HT1080 (cell line): ENCODE measurements at places on chromosomes 12 and 14. TPM values are rescaled to one million over a fixed set of nuclear protein-coding genes. Genes with fewer than 3 reads are reported as not detected.

- DNase-seq, result no peak
Measured at GRCh38 chr12:67714648-67715047, 66.1 kb downstream of the DYRK2 start.

DNA sequence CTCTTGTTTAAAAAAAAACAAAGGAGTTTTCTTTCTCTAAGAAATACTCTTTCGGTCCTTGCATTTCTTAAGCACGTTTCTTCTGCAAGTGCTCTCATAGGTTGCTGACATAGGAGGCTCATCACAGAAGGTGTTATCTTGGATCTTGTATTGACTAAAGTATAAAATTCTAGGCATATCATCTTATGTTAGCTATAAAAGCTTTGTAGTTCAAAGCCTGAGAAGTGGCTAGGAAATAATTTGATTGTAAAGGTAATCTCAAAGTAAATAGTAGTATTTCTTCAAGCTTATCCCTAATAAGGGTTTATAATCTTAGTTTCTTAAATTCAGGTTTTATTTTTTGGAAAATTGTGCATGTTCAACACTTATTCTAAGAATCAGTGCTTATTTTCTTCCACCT lies 778.9 kb downstream of the TMTC2 start:
- DNase-seq, result no peak

- no peak for DNase-seq
Measured at GRCh38 chr14:90042496-90043252, 19.1 kb upstream of the KCNK13 start.

- no peak for DNase-seq
Measured at GRCh38 chr12:110058875-110059615, 10.7 kb upstream of the C12orf76 start.

DNA sequence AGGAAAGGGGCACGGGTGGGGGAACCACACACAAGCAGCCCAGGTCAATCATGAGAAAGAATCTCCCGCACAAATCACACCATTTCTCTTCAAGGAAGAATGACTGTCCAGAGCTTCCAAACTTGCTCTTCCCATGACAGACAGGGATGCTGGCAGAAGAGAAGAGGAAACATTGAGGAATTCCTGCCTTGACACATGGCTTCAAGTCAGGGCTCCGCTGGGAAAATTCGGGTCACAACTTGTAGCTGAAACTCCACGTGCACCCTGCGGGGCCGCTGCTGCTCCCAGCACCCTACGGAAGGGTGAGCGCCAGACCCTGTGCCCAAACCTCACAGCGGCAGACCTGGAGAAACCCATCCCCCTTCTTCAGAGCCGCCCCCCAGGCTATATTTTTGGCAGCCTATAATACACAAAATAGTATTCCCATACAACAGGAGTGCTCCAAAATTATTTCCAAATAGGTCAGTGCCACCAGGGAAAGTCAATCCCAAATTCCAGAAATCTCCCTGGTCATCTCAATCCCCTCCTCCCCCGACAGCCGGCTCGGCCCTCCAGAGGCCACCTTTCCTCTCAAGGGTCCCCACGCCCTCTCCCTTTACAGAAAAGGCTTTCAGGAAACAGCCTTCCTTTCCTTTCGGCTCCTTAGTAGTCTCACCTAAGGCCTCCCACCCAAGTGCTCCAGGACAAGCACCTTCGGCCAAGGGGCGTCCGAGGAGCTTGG lies 1.3 kb downstream of the TMEM132D start:
- DNase-seq, result peak; percentile 20

GRCh38 chr12:45587877-45588533 lies 141.5 kb upstream of the ARID2 start:
- DNase-seq, result peak; percentile 25

DNA sequence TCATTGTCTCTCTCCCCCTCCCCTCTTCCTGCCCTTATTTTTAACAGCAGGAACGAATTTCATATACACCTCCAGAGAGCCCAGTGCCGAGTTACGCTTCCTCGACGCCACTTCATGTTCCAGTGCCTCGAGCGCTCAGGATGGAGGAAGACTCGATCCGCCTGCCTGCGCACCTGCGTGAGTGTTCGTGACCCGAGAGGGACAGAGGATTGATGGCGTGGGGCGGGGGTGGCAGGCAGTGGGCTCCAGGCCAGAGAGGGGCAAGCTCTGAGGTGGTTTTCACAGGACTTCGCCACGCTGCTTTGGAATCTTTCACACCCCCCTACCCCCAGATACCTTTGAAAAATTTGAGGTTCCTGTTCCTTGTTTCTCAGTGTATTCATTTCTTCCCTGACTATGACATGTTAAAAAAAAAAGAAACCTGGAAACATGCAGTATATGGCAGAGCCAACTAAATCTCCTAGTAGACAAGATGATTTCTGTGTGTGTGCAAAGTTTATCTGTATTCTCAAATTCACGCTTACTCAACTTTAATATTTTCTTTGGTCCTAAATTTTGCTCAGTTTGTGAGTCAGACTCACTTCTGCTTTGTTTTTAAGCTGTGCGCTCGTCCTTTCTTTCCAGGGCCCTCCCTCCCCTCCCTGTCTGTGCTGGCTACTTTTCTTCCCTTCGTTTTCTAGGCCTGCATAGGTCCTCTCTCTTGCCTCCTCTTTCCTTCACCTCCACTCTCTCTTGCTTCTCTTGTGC lies 103.1 kb downstream of the ETV6 start:
- DNase-seq, result no peak

- no peak for DNase-seq
Measured at GRCh38 chr12:92614502-92614901, 88.3 kb upstream of the PLEKHG7 start.

Gene NRDE2
- 9.7 and 16.4 TPM in 2 replicates for total RNA-seq

DNA sequence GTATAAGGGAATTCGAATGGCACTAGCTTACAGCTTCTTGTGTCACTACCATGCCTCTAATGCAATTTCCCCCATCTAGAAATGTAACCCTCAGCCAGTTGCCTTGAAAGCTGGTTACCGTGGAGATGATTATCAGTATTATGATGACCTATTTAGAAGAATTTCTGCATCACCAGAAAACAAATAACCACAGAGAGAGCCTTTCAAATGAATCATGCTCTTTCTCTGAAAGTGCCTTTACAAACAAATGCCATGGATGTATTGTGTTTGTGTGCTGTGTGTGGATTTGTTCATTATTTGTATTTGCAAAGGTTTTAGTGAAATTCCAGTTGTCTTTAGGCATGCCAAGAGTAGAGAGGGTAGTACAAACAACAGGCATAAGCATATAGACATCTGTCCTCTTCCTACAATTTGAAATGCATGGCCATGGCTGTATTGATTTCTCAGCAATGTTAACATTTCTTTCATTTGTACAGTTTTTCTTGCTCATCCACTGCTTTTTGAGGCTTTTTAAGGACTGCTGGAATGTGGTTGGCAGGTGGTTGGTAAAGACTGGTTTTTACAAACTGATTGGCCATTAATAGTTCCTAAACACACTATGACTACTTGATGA lies 266.5 kb downstream of the PAWR start:
- peak; percentile 92 for DNase-seq

- DNase-seq, result no peak
Measured at GRCh38 chr12:124633365-124634362, 66.3 kb upstream of the NCOR2 start.

DNA sequence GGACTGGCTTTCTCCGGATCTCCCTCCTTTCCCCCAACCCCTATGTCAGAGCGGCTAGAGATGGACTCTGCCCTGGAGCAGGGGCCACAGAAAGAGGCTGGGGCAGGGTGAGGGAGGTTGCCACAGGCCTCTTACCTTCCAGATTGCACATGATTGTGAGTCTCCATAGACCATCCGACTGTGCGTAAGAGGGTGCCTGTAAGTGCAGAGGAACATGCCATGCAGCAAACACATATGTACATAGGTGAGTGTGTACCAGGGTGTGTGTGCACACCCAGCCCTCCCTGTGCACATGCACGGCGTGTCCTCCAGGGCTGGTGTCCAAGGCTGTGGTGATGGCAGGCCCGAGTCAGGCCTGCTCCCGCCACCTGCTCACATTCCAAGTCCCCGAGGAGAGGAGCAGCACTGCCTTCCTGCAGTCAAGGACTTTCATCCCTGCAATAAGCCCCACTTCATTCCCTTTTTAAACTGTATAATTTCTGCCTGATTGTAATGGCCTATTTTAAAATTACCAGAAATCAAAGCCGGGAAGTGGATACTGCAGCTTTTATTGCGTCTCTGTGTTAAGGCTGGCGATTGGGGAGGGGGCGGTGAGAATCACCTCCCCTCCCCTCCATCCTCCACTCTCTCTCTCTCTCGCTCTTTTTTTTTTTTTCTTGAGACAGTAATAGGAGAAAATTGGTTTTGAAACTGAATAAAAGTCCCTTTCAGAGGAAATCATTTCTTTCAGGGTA lies 28.5 kb downstream of the FAM222A start:
- no peak for DNase-seq

DNA sequence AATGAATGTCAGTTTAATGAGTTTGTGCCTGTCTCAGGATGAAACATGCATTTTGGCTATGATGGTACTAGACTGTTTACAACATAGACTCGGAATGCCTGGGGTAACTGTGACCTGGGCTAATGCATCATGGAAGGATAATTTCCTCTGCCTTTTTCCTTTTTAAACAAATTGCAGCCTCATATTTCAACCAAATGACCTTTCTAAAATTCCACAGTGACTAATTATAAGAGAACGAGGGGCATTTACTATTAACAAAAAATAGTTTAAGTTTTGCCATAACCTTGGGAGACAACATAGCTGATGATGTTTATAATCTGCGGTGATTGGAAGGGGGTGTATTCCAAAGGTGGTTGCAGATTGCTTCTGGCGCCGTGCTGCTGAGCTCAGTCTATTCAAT lies 1140.5 kb downstream of the GALC start:
- no peak for DNase-seq

DNA sequence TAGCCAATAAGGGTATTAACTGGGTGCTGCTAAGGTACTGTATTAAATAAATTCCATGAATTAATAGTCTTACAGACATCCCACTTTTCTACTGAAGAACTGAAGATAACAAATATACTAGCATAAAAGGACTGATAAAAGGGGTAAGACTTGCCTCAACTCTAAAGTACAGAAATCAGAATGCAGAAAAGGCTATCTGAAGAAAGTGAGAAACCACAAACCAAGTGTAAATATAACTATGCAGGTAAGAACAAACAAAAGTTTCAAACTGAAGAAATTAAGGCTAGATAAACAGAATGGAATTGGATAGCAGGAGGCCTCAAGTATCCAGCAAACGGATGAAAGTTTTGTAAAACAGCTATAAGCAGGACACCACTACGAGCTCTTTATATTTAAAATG lies 29.5 kb downstream of the YAF2 start:
- DNase-seq, result no peak

GRCh38 chr12:107514887-107515445 lies 170.6 kb upstream of the PWP1 start:
- no peak for DNase-seq

Gene TAS2R19
- total RNA-seq, result 0.23 and 0.40 TPM in 2 replicates

Gene KRT71
- not detected in 2 replicates for total RNA-seq

- DNase-seq, result no peak
Measured at GRCh38 chr12:52899338-52900035, 5.4 kb downstream of the KRT8 start.

DNA sequence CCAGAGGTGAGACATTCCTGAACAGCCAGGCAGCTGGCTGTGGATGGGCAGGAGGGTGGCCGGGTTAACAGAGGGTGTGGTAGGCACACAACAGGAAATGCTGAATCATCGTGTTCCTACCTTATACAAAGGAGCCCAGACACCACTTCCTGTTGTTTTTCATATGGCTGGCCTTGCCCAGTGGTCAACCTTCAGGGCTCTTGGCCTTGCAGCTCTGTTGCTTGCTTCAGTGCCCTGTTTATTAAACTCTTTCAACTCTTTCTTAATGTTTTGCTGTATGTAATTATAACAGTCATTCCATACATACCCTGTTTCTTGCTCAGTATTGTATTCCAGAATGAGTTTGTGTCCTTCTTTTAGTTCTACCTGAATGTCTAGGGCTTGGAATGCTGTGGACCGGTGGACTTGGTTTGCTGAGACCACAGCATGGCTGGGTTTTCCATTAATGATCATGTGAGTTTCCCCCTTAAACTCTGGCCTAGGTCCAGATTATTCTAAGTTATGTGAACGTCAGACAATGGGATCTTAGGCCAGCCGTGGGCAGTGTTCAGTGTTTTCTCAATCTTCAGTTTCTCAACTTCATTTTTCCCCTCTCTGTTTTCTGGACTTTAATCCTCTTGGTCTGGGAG lies 11.9 kb downstream of the CFAP54 start:
- peak; percentile 96 for DNase-seq

DNA sequence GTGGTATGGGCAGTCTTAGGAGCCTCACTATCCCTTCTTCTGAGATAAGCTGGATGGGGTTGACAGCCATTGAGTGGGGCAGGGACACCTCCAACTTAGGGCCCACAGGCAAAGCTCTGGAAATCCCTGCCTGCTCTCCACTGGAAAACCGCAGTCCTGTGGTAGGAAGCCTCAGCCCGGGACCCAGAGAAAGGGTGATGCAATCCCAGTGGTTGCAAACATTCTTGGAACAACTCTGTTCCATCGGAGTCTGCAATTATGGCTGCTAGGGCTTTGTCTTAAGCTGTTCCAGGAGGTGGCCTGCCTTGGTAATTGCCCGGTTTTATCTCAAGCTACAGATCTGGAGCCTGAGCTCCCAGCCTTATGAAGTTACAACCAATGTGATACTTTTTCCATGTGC lies 133.4 kb downstream of the DICER1 start:
- peak; percentile 66 for DNase-seq

Gene GUCY2C
- total RNA-seq, result 0.17 TPM in 1 of 2 replicates, not detected in the other

DNA sequence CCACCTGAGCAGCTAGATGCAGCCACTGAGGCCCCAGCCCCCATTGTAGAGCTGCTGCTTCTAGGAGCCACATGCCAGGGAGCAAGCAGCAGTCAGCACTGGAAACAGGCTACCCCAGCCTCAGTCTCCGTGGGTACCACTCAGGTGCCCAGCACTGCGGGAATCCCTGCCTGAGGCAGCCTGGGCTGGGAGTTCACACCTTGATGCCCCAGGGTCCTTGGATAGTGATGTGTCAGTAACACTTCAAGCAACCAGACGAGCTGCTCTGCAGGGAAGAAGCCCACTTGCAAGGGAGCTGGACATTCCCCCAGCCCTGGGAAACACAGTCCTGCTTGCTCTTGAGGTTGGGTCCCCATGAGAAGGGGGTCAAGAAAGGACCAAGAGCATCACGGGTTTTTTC lies 90.7 kb downstream of the ZFP36L1 start:
- no peak for DNase-seq

DNA sequence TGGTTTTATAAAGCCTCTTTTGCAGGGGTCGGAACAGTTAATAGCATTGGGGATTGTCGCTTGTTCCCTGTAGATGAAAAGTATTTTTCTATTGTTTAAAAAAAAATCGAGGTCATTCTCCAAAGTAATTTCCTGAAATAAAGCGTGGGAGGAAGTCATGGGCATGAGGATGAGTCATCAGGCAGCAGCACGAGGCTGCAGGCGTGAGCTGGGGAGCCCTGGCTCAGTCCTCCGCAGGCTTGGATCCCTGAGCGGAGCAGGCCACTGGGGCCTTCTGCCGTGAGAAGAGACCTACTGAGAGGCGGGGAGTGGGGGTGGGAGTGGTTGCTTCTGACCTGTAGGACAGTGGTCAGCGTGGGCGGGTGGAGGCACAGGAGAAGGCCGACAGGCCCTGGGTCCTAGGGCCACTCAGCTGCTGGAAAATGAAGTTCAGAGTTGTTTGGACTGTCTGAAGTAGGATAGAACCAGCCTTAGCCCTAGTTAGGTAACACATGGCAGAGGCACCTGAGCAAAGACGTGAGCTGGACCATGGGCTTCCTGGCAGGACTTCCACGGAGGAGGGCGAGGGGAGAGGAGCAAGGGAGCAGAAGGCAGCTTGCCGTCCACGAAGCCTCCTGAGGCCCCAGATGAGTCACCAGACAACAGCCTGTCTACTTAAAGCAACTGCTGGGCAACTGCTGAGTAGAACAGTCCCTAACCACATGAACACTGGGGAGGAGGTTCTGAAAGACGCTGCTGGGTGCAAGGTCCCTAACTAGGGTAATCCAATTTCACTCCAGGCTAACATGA lies 21.1 kb upstream of the LGALS3 start:
- peak; percentile 90 for DNase-seq

- DNase-seq, result no peak
Measured at GRCh38 chr12:27572486-27573255, 48.7 kb downstream of the PPFIBP1 start.
